ENCODE measurements at places on chromosomes 4 and X.

- no peak for DNase-seq
These were observed 69.9 kb upstream of the NKX1-1 start for GRCh38 chr4:1476140-1476513.

DNA sequence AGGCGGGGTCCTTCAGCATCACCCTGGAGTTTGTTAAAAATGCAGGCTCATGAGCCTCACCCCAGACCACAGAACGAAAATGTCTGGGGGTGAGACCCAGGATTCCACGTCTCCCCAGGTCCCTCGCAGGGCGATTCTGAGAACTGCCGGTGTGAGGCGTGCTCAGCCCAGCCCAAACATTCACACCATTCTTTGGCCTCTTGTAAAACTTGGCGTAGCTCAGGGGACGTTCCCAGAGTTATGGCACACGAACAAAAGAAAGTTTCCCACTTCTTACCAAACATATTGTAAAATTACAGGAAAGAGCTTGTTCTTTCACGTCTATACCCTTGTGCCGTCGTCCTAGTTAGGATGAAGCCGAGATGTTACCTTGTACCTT, 12.9 kb downstream of the CD99 start:
- no peak for DNase-seq

- no peak for DNase-seq
These were observed 1.0 kb downstream of the CDS1 start for GRCh38 chr4:84583876-84584380.

- DNase-seq, result no peak
These were observed 448.3 kb upstream of the ZFP42 start for GRCh38 chr4:187547316-187547715.

DNA sequence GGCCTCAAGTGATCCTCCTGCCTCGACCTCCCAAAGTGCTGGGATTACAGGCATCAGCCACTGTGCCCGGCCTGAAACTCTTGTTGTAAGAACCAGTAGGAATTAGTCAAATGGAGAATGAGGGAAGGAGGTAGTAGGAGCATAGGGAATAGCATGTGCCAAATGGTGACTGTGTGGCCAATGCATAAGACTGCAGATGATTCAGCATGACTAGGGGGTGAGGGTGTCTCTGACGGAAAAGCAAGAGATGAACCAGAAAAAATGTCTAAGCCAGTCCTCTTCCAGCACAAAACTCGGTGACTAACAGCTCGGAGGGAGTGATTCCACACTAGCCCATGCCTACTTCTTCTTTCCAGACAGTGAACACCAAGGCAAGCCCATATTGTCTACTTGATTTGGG, 58.2 kb upstream of the DUSP21 start:
- DNase-seq, result peak; percentile 90

GRCh38 chr4:113468165-113469022, 293.1 kb downstream of the CAMK2D start:
- peak; percentile 100 for DNase-seq

DNA sequence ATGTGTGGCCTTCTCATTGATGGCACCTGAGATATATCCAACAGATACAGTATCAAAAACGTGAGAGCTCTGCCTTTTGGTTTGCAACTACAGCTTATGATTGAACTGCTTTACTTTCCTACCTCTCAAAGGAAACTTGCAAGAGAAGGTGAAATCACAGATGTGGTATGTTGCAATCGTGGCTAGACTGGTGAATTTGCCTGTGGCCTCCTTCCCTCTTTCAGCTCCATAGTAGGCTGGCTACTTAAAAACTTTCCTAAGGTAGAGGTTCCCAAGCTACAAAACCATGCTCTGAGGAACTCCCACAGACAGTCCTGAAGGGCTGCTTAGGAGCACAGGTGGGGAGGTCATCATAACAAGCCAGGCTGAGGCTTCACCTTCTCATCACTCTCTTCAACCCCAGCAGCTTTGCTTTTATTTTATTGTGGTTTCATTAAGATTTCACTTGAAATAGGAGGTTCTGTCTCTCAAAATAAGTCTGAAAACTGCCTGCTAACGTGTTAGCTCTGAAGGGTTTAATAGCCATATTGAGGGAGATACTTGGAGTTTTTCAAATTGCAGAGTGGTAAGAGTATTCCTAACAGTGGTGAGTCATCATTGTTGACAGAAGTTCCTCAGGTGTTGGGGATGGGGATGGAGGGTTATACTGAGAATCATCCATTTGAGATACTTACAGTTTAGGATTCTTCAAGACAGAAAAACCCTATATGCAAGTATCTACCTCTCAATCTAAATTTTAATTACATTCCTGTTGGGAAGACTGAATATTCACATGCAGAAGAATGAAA, 93.5 kb upstream of the UCP1 start:
- peak; percentile 52 for DNase-seq

GRCh38 chr4:41424522-41424921, 113.4 kb upstream of the LIMCH1 start:
- no peak for DNase-seq

DNA sequence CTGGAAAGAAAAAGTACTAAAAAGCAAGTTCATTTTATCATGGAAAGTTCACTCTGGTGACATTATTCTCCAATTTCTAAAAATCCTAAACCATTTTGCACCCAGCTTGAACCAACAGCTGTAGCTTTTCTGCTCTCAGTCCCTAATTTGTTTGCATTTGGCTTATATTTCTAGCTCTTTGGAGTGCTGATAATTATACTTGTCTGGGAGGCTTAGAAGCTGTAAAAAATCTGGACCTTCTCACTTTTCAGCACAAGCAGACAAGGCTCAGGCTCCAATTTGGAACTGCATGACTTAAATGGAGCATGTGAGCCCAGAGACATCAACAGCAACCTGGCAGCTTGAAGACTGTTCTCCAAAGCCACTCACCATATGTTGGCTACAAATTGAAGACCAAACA, 170.9 kb upstream of the PCDH18 start:
- DNase-seq, result no peak

GRCh38 chr4:8221476-8221875, 22.4 kb downstream of the SH3TC1 start:
- DNase-seq, result peak; percentile 10

GRCh38 chrX:24100713-24101112, 46.0 kb downstream of the EIF2S3 start:
- peak; percentile 72 for DNase-seq

DNA sequence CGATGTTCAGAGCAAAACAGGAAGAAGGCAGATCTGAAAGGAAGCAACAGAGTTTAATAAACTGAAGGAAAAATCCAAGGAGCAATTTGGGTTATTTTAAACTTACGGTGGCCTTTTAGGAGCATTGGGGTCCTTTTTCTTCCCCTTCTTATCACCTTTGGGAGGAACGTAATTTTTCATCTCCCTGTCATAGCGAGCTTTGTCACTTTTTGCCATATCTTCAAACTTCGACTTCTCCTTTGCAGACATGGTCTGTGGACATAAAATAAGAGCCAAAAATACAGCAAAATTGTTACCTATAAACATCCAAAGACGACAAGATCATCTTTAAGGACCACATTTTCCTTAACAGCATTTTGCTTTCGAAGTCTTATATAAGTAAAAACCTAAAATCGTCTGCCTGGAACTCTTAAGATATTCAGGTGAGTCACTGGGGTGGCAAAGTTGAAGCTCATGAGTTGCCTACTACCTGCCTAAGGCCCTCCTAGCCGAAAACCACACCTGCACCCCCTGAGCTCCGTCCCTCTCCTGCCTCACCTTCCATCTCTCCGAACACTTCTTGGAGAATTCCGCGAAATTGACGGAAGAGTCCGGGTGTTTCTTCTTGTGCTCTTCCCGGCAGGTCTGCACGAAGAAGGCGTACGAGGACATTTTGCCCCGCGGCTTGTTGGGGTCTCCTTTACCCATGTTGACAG, 1.0 kb downstream of the HMGB2 start:
- peak; percentile 1 for DNase-seq

DNA sequence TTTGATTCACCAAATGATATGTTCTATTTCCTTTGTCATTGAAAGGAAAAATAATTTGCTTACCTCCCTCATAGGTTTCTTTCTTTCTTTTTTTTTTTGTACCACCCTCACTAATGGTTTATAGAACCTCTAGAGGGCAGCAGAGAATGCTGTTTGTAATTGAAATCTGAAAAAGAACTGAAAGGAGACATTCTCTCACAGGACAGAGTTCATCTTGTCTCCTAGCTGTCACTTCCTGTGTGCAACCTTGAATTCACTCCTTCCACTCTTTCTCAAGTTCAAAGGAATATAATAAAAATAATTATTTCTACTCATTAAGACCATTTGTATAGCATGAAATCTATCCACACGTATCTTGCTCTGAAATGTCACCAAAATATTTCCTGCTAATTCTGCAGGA, 51.0 kb downstream of the GUCY1B1 start:
- peak; percentile 92 for DNase-seq

- no peak for DNase-seq
These were observed 789.0 kb downstream of the TECRL start for GRCh38 chr4:63620271-63620670.

DNA sequence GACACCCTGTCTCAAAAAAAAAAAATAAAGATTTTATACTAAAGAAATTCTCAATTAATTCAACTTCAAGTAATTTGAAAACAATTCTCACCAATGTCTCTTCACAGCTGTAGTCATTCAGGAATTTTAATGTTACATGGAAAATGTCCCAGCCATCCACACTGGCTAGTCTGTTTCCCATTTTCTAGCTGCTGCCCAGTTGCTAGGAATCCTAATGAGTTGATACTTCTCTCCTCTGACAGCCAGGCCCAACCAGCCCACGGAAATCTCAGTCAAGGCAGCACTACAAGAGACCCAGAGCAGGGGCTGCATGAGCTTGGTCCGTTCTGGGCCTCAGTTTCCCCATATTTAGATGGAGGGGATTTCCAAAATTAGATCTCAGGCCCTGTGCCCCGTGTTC, 59.1 kb downstream of the CASP3 start:
- DNase-seq, result no peak

DNA sequence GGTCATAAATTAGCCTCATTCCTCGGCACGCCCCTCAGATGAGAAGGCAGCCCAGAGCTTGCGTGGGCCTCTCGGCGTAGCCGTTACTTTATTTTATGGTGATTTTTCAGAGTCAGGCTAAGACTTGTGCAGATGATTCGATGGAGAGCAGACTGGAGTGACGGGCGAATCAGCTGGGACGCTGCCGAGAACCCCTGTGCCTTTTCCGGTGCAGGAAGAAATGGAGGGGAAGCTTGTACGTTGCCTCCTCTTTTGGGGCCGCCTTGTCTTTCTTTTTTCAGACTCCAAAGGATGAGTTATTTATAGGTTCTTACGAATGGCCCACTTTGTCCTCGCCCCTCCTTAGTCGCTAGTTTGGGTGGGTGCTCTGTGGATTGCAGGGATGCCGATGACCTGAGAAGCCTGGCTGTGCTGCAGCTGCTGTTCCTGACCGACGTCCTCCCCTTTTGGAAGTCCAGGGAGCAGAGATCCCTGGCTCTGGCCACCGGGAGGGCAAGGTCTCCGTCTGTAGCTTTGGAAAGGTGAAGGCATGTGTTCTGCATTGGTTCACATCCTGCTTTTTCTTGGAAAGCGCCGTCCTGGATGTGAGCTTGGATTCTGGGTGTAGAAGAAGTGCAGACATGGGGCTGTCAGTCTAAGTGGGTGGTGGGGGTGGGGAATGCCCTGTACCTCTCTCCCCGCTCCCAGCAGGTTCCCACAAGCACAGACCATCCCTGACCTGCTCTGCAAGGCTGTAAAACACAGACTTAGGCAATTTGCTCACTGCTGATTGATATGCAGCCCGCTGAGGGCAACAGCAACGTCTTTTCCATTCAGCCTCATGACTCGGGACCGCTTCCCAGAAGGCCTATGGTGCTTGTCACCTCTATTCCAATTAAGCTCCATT, 9.3 kb downstream of the SORCS2 start:
- no peak for DNase-seq

DNA sequence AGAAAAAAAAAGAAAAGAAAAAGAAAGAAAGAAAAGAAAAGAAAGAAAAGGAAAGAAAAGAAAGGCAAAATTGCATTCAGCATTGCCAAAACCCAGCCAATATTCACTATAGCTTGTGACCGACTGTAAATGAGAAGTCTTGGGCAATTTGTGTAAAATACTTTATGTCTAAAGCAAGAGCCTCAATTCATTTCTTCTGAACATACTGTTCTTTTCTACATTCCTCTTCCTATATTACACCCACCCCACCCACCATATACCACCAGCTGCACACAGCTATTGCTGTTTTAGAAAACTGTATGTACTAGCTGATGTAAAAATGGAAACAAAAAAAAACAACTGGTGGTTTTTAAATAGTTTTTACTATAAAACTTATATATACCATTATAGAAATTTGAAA, 156.9 kb upstream of the TTC29 start:
- no peak for DNase-seq

All from IMR-90 (cell line).